NCI-H1105 treated with DMSO at 0.1 percent for 48 hours (cell line): ENCODE measurements at places on chromosomes 2 and 18.

- DNase-seq = no peak
Observed at GRCh38 chr2:6692819-6693218, 172.9 kb downstream of the CMPK2 start.

GRCh38 chr2:60839126-60839813 is 42.1 kb upstream of the REL start:
- DNase-seq = no peak

GRCh38 chr2:15435474-15435873 is 125.7 kb downstream of the NBAS start:
- DNase-seq = no peak

- no peak for DNase-seq
Observed at GRCh38 chr2:67616749-67617148, 219.6 kb downstream of the ETAA1 start.

GRCh38 chr2:566379-567313 is 110.6 kb downstream of the TMEM18 start:
- DNase-seq = no peak

GRCh38 chr2:75292826-75293225 is 93.5 kb upstream of the TACR1 start:
- DNase-seq = no peak

DNA sequence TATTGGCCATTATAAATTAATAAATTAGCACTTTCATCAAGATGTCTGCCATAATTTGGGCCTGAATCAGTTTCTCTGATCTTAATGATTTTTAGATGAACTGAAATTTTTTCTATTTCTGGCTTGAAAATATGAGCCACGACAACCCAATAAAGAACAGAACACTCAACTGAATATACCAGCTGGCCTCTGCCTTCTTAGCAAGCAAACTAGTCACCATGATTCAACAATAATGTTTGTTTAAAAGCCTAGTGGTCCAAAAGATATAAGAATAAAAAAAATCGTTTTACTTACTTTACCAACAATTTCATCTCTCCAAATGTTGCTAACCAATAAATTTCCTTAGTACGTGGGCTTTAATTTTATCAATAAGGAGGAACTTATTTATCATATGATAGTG is 66.7 kb upstream of the TTN start:
- DNase-seq = no peak

DNA sequence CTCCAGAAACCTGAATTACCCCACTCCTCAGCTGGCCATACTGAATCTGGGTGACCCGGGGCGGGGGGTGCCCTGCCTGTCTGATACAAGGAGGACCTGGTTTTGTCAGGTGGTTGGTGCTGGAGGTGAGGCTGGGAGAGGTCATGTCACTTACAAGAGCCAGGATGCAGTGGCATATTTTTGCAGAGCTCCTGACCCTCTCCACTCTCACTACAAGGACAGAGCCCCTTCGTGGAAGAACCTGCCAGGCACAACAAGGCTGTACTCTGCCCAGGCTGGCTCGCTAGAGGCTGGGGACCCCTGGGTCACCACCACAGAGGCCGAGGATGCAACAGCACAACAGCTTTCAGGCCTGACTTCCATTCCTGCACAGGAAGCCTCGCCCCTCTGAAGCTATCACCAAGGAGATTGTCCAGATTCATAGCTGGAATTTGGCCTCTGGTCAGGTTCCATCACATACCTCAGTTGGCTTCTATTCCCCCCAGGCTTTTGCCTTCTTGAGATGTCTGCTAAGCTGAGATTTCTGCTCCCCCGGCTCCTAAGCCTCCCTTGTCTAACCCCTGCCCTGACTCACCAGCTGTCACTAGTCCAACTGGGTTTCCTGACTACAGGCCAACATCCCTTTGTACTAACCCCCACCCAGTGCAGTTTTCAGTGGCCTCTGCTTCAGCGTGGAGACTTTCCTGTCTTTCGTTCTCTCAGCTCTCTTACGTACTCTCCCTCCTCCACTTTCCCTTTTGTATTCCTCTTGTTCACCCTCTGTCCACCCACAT is 132.5 kb upstream of the EPAS1 start:
- DNase-seq = no peak

- no peak for DNase-seq
Observed at GRCh38 chr2:72113847-72114692, 33.6 kb downstream of the CYP26B1 start.

- DNase-seq = no peak
Observed at GRCh38 chr2:128637481-128638155, 318.9 kb upstream of the HS6ST1 start.
